ENCODE measurements at places on chromosomes 16 and 17.
A peak's percentile ranks its signal among the peaks of the same experiment; 100 is the strongest.

DNA sequence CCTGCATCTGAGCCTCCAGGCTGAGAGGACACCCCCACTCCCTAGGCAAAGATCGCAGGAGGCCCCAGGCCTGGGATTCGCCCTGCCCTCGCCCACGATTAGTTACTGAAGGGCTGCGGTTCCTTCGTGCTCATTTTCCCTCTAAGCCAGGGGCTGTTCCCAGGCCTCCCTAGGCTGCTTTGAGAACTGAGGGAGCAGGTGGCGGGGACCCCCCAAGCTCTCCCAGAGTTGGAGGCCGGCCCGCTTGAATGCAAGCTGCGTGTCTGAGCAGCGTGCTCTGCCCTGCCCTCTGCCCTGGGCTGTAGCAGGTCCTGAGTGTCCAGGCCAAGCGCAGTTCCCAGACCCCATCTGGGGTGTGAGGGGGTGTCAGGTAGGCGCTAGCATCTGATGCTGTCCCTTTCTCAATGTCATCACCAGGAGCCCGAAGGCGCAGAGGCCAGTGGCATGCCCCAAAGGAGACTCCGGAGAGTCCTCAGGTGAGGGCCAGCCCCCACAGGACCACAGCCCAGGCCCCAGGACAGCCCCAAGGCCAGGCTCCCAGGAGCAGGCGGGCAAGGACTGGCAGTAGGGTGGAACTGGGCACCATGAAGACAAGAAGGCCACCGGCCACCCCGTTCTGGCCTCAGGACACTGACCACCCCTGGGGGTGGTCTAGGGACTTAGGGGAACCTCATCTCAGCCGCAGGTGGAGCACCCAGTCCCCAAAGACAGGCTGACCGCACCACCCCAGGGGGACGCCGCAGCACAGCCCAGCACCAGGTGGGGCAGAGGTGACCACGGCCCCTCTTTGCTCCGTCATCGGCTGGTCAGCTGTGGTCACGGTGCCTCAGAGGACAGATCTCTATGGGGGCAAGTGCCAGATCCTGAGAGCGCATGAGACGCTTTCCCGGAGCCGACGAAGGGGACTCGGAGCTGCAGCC lies 14.6 kb downstream of the ENDOV start:
- no peak for DNase-seq

DNA sequence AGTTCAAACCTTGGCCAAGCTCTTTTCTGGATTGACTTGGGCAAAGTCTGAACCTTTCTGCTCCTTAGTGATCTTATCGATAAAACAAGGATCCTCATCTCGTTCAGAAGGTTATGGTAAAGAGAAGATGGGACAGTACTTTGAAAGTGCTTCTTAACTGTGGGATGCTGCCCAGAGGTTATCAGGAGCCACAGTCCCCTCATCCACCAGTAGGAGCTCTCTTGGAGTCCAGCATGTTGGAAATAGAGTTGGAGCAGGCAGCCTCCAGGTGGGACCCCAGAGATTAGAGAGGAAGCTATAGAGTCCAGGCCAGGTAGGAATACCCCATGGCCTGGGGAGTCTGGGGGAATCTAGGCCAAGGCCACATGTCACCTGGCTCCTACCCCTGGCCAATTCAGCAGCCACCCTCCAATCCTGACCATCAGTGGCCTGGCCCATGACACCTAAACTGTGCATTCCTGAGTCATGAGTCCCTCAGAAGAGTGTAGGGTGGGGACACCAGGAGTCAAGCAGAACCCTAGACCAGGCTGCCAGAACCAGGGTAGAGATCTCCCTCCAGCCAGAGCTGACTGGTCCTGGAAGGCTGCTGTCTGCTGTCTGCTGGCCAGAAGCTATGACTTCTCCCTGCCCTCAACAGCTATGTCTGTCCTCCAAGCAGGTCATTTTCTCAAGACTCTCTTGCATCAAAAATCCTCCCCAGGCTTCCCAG lies 144.3 kb downstream of the AIPL1 start:
- no peak for DNase-seq

DNA sequence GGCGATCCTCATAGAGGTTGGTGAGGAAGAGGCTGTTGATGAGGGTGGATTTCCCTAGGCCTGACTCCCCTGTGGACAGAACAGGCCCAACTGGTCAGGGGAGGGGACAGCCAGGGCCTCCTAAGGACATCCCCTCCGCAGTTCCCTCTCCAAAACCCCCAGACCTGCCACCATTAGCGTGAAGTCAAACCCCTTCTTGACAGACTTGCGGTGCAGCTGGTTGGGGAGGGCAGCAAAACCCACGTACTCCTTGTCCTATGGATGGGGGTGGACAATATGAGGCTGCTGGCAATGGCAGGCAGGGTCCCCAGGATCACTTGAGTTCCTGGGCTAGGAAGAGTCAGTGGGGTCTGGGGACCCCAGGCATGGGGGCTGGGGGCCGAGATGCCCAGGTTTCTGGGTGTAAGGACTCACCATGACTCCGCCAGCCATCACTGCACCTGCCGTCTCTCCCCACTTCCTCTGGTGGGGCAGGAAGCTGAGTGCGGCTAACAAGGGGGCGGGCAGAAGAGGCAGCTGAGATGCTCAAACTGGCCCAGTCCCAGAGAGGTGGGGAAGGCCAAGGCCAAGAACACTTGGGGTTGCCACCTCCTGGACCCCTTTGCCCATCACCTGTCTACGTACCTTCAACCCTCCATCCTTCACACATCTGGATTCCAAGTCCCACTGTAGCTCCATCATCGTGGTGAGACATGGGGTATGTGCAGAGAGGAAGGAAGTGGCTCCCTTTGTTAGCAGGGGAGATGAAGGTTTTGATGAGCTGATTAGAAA lies at the start of gene SEPTIN1:
TSS of gene SEPTIN1 (minus strand) at position 451 of the 771 bp plus-strand sequence. CDS start at position 432, 19 bp downstream.
- peak; percentile 53 for DNase-seq

DNA sequence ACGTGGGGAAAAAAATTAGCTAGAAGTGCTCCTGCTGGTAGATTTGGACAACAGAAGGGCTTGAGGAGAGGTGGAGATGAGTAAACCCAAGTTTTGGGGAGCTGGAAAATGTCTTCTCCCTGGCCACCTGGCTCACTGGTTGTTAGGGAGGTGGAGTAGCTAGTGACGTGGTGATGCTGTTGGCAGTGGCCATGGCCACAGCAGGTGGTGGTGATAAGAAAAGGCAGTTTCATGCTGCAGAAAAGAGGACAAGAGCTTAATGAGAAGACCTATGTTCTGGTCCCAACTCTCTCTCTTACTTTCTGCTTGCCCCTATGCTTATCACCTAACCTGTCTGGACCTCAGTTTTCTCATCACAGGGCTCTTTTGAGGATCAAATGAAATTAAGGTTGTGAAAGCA lies 223.5 kb upstream of the N4BP1 start:
- DNase-seq = no peak

- no peak for DNase-seq
These were observed 290.1 kb downstream of the MAP2K4 start for GRCh38 chr17:12310811-12311210.

- no peak for DNase-seq
These were observed 84.7 kb downstream of the LMF1 start for GRCh38 chr16:886084-886543.

GRCh38 chr16:65119901-65120401 lies 1.9 kb downstream of the CDH11 start:
- no peak for DNase-seq

- DNase-seq = no peak
These were observed 12.8 kb downstream of the SLC7A6OS start for GRCh38 chr16:68297908-68298307.

- DNase-seq = no peak
These were observed 8.7 kb downstream of the CCDC47 start for GRCh38 chr17:63764716-63765115.

DNA sequence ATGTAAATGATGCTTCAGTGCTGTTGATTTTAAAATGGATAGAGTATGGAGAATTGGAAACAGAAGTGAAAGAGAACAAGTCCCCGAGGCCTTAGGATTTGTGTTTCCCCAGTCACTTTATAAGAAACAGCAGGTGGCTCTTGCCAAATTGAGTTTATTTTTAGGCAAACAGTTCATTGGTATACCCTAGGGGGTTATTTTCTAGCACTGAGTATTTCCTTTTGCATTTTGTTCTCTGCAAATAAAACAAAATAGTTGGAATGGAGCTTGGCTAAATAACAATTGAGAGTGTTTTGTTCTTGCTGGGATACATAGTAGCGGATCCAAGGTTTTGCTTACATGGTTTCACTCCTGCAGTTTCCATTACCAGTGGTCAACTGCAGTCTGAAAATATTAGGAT lies 591.1 kb upstream of the C16orf82 start:
- DNase-seq = no peak

- DNase-seq = no peak
These were observed 319.5 kb upstream of the SOX9 start for GRCh38 chr17:71801301-71801700.

DNA sequence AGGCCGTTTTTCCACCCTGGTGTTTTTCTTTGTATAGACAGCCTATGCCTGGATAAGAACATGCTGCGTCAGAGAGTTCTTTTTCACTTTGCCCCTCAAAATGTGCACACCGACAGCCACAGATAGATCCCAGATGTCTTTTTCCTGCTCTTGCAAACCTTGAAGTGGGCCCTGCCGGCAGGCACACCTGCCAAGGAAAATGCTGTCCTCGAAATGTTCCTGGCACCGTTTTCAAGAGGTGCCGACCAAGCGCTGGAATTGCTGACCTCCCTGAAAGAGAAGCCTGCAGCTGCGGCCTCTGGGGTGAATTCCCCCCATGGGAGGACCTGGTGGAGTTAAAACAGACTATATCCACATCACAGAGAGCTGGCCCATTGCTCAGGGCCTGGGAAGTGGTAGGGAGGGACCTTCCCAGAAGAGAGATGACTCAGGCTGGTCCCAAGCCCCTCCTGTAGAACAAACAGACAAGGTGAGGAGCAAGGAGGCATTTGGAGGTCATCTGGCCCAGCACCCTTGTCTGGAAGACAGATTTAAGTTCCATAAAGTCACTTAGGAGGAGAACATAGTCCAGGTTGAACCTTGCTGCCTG lies 668.1 kb downstream of the MAF start:
- DNase-seq = no peak

DNA sequence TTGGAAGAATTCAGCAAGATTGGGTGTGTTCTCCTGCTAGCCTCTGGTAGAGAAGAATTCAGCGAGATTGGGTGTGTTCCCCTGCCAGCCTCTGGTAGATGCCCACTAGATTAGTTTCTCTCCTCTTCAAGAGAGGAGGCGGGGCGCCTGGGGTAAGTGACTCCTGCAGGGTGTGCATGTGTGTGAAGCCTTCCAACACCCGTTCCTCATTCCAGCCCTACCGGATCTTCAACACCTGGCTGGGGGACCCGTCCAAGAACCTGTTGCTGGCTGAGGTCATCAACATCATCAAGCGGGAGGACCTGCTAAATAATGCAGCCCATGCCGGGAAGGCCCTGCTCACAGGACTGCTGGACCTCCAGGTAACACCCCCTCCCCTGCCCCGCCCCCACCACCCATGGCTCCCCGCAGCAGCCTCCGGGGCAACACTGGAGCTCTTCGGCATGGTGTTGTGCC lies 21.3 kb downstream of the TMEM186 start:
- DNase-seq = no peak

DNA sequence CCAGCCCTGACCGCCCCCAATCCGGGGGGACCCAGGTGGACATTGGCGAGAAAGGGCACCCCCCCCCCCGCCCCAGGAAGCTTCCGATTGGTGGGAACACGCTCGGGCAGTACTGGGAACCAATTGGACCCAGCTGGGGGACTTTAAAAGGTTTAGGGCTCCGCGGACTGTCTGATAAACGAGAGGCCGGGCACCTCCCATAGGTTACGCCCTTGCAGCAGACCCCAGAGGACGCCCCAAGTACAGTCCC lies 245 bp downstream of the TMEM256 start:
- DNase-seq = no peak

DNA sequence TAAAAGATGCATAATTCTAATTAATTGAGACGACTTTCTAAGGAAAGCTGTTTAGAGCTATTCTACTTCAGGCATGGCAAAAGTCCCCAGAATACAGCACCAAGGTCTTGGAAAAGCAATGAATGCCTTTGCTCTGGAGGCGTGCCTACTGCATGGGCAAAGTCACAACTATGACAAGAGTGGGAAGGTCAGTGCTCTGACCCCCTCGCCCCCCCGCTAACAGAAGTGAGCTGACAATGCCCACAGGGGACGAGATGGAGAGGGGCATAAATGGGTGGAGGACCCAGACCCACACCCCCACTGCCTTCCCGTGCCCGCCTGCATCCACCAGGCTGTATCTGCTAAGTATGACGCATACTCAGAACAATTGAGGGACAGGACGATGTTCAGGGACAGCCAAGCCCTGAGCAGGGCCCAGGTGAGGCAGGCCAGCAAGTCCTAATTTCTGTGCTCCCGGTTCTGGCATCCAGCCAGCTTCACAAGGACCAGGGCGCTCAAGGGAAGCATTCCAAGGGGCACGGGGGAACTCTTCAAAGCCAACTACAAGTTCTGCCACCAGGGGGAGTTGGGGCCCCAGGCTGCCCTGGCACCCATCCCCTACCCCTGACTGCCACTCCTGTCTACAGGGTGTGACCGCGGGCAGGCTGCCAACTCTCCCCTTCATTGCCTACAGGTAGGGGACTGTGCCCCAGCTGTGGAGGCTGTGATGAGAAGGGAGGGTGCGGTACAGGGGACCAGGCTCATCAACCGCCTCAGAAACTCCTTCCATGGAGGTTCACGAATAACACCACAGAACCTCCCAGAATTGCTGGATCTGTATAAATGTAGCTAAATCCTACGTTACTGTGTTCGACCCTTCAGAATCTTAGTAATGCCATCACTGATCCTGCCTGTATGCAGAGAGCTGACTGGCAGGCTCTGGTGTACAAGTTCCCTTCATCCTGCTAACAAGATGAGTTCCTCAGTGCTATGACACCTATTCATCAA lies 20.8 kb downstream of the NPRL3 start:
- peak; percentile 70 for DNase-seq

DNA sequence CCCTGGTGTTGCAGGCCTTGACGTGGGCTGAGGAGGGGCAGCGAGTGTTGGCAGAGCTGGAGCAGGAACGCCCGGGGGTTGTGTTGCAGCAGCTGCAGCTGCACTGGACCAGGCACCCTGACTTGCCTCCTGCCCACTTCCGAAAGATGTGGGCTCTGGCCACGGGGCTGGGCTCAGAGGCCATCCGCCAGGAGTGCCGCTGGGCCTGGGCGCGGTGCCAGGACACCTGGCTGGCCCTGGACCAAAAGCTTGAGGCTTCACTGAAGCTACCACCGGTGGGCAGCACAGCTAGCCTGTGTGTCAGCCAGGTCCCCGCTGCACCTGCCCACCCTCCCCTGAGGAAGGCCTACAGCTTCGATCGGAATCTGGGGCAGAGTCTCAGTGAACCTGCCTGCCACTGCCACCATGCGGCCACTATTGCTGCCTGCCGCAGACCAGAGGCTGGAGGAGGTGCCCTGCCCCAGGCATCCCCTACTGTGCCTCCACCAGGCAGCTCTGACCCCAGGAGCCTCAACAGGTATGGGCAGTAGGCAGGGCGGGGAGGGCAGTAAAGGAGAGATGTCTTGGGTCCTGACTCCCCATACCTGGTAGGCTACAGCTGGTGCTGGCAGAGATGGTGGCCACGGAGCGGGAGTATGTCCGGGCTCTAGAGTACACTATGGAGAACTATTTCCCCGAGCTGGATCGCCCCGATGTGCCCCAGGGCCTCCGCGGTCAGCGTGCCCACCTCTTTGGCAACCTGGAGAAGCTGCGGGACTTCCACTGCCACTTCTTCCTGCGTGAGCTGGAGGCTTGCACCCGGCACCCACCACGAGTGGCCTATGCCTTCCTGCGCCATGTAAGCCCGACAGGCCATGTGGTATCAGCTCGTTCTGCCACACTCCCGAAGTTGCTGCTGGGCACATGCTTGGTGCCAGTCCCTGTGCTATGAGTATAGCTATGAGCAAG lies 5.6 kb downstream of the PLEKHG4 start:
- no peak for DNase-seq

Data from hematopoietic multipotent progenitor cell (in vitro differentiated cells).